ENCODE measurements at places on chromosomes 5 and 9.
A peak's percentile ranks its signal among the peaks of the same experiment; 100 is the strongest.

GRCh38 chr9:129282731-129283211 is 104.7 kb upstream of the IER5L start:
- no peak for DNase-seq

DNA sequence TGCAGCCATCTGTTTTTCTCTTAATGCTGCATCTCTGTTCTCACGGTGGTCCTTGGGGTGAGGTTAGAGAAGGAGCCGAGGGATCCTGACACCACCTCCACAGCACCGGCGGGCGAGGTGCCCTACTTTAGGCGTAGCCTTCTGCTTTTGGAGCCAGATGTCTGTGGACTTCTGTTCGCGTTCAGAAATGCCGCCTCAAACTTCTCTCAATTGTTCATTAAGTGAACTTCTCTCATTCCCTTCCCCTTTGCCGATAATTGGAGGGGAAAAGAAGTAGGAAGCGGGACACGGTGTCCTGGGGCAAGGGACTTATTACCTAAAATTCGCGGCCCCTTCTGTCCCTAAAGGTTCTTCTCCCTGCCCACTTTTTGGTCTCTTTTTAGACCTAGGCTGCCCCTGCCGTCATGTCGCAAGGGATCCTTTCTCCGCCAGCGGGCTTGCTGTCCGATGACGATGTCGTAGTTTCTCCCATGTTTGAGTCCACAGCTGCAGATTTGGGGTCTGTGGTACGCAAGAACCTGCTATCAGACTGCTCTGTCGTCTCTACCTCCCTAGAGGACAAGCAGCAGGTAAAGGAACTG is 455 bp downstream of the KIF20A start:
- DNase-seq, result no peak

GRCh38 chr9:137149942-137150616 is 11.1 kb downstream of the GRIN1 start:
- no peak for DNase-seq

GRCh38 chr5:16983972-16984371 is 47.9 kb upstream of the MYO10 start:
- DNase-seq, result no peak

- DNase-seq, result no peak
Observed at GRCh38 chr5:56683281-56683680, 132.1 kb upstream of the MAP3K1 start.

DNA sequence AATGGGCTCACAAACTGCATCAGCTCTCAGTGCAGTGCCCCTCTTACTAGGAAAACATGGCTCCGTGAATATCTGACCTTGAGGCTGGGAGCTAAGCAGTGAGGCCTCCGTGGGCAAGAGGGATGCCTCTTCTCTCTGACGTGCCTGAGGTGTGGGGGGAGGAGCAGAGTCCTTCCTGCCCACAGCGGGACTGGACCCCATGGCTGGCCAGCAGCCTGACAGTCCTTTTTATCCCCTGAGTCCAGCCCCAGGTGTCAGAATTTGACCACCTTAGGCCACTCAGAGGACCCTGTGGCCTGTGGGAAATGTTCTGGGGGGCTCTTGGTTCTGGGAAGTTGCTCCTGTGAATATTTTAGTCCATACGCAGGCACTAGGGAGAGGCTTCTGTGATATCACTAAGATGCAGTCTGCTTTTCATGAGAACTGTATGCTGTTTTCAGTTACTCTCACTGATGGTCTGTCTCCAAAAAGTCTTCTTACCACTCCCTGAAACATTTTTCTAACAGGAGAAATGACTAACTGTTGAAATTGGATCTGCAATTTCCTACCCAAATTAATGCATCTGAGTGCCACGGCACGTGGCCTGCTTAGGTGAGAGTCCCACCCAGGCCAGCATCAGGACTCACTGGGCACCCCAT is 23.4 kb downstream of the ANGPTL2 start:
- DNase-seq, result no peak

GRCh38 chr9:84583866-84584265 is 85.7 kb upstream of the NTRK2 start:
- no peak for DNase-seq

DNA sequence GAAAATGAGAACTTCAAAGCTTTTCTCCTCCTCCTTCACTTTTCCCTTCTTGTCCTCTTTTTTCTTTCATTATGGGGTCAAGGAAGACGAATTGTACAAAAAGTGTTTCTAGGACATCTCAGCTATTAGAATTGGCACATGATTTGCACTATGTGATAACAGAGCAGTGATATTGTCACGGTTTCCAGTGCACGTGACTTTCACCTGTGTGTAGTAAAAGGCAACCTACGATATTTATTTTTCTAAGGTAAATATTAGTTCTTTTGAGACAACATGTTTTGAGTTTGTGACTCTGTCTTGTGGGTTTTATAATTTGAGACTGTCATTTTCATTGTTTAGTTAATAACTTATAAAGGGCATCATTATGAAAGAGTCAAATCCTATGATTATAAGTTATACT is 213.1 kb downstream of the PSAT1 start:
- DNase-seq, result no peak

GRCh38 chr5:54301220-54301619 is 9.2 kb downstream of the ARL15 start:
- DNase-seq, result peak; percentile 55

- DNase-seq, result no peak
Observed at GRCh38 chr5:1901061-1901460, 18.3 kb upstream of the IRX4 start.

Measured in CD14-positive monocyte (primary cell).